ENCODE measurements at places on chromosomes 2 and 18. TPM values are rescaled to one million over a fixed set of nuclear protein-coding genes. Genes with fewer than 3 reads are reported as not detected.

Gene C2orf72
- not detected for total RNA-seq

Gene ALLC
- total RNA-seq: not detected

Gene IL37
- total RNA-seq: not detected

Gene HJURP
- total RNA-seq: 122 TPM

Gene FASTKD1
- 48.6 TPM for total RNA-seq

Gene SLC4A5
- 7.0 TPM for total RNA-seq

Gene IL1RL2
- not detected for total RNA-seq

Gene LYG2
- not detected for total RNA-seq

Gene COLEC11
- total RNA-seq: 1.1 TPM

Gene PLCD4
- not detected for total RNA-seq

Gene NYAP2
- not detected for total RNA-seq

Gene PFN4
- not detected for total RNA-seq

Gene TCF23
- not detected for total RNA-seq

Gene OR6B2
- not detected for total RNA-seq

Gene C2orf78
- not detected for total RNA-seq

Gene SP5
- total RNA-seq: not detected

Gene RHBDD1
- 87.8 TPM for total RNA-seq

Gene CLASP1
- total RNA-seq: 65.4 TPM

Gene PARD6G
- total RNA-seq: not detected
